ENCODE measurements at places on chromosomes 7 and 10.

DNA sequence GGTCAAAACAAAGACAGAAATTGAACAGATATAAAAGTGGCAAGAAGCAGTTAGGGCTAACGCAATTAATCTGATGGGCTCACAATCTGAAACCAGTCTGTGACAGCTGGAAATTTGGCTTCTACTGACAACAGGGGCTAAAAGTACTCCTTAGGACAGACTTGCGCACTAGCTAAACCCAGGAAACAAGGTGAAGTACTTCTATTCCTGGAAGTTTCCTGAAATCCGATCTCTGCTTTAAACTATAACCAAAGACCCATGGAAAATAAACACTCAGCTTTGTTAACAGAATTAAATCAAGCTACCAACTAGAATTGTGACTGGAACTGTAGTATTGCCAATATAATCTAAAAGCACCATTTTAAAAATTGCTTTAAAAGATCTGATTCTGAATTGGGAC lies 520.2 kb upstream of the ZWINT start:
- no peak for DNase-seq

- no peak for DNase-seq
These were observed 696.9 kb upstream of the ANKRD30A start for GRCh38 chr10:36428507-36428906.

DNA sequence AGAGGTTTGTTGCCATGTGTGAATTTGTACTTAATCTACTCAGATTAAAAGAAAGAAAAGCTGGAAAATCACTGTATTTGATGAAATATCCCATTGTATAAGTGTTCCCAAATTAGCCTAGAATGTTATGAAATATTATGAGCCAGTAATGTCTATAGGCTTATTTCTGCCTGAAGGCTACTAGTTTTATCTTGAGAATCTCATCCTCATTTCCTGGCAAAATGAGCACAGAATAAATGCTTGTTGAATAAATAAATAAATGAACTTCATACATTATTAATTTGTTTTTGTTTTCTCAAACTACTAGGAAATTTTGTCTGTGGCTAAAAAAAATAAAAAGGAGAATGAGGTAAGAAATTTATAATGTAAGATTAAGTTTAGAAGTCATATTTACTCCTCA lies 25.5 kb downstream of the HELLS start:
- no peak for DNase-seq

- DNase-seq = peak; percentile 42
These were observed 32.9 kb downstream of the PHTF2 start for GRCh38 chr7:77831481-77831880.

- no peak for DNase-seq
These were observed 527.8 kb upstream of the AUTS2 start for GRCh38 chr7:69070476-69070875.

- DNase-seq = no peak
These were observed 183.2 kb upstream of the TRIM24 start for GRCh38 chr7:138276891-138277290.

GRCh38 chr7:80833289-80834268 lies 85.3 kb downstream of the SEMA3C start:
- no peak for DNase-seq

- DNase-seq = no peak
These were observed 59.6 kb upstream of the CDK13 start for GRCh38 chr7:39890411-39890810.

GRCh38 chr10:22615819-22616499 lies 98.4 kb downstream of the PIP4K2A start:
- peak; percentile 38 for DNase-seq

DNA sequence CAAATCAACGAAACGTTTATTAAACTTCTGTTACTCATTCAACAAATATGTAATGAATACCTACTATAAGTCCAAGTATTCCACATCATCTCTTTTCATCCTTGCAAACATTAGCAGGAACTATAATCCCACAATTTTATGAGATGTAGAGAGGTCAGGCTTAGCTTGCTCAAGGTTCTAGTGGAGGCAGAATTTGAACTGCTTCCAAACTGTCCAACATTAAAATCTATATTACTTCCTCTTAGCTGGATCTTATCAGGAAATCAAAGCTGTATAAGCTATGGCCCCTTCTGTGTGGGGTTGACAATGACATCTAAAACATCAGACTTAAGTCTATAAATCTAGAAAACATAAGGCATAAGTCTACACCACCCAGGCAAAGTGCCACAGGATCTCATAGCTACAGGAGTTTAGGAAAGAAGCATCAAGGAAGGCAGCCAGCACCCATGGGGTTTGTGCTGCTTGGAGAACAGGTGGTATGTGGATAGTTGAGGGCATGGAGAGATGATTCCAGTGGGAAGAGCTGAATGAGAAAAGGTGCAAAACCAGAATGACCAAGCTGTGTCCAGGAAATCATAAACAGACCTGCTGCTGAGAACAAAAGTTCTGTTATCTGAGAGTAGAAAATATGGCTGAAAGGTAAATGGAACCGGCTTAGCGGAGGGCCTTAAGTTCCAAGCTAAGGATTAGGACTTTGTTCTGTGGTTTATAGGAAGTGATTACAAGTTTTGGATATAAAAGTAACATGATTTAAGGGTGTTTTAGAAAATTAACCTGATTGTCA lies 34.5 kb downstream of the PAPSS2 start:
- DNase-seq = no peak

- DNase-seq = no peak
These were observed 56.2 kb downstream of the MINDY3 start for GRCh38 chr10:15804109-15804508.

DNA sequence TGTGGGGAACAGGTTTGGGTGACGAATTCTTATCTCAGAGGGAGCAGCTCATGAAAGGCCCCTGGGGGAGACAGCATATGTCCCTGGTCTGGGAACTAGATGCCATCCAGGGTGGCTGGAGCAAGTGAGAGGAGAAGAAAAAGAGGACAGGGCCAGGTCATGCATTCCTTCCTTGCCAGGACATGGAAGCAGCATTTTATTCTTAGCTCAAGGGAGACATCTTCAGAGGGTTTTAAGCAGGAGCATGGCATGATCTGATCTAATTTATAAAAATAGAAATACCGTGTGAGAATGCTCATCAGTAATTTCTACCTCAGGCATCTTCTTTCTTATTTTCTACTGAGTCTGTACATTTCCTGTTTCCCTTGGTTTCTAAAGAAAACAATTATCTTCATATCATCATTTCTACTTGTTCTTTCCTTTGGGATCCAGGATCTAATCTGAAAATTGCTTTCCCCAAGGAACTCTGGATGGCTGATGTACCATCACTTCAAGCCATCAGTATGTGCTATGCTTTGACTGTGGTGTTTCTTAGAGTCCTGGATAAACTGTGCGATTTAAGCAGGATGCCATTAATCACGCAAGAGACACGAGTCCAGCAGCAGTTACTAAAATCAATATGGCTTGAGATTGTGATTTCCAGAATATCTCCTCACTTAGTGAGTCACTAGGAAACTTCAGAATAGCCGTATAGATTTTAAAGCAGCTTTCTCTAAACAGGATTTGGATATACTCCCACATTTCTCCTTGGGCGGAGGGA lies 386.2 kb downstream of the GALNT17 start:
- DNase-seq = no peak
